ENCODE measurements at places on chromosomes 2 and 18. TPM values are rescaled to one million over a fixed set of nuclear protein-coding genes. Genes with fewer than 3 reads are reported as not detected.

The UGT1A5 gene
- total RNA-seq: not detected

The OR6B2 gene
- total RNA-seq: not detected

The ABHD1 gene
- total RNA-seq: not detected

The PLCD4 gene
- 0.64 TPM for total RNA-seq

The NGEF gene
- total RNA-seq: 12.6 TPM

The ACOXL gene
- total RNA-seq: 5.5 TPM

The KCNJ13 gene
- total RNA-seq: not detected

The THADA gene
- total RNA-seq: 30.7 TPM

The FBXO15 gene
- total RNA-seq: 1.1 TPM

The SLC8A1 gene
- total RNA-seq: 0.07 TPM

The FTCDNL1 gene
- 2.6 TPM for total RNA-seq

The SOWAHC gene
- 16.6 TPM for total RNA-seq

DNA sequence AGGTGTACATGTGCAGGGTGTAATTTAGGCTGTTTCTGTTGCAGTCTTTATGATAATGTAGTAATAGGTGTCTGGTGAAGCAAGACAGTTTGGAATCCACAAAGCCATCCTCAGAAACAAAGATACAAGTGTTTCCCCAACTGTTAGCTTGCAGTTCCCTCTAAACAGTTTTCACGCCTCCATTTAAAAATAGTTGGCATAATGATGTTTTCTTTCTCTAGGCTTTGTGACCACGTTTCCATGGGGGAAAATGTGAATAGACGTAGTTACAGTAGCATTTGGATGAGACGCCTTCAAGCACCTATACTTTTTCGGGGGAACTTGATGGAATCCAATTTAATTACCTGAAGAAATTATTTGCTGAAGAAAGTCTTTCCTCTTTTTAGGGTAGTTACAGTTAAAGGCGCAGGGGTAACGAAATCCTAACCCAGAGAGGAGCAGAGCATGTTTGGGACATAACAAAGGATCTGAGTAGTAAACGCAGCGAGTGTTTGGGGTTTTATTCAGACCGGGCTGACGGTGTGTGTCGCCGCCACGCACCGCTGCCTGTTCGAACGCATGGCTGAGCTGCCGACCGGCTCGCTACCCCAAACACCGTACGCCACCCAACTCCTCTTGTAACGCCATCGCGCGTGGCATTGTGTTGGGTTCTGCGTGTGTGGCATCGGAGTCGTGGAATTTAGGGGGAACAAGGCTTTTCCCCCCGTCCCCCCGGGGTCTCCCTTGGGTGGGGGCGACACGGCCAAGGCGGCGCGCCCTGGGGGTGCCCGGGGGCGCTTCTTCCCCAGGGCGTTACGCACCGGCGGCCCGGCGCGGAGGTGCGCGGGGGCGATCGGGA lies 681 bp upstream of the NRP2 start:
- DNase-seq: no peak

DNA sequence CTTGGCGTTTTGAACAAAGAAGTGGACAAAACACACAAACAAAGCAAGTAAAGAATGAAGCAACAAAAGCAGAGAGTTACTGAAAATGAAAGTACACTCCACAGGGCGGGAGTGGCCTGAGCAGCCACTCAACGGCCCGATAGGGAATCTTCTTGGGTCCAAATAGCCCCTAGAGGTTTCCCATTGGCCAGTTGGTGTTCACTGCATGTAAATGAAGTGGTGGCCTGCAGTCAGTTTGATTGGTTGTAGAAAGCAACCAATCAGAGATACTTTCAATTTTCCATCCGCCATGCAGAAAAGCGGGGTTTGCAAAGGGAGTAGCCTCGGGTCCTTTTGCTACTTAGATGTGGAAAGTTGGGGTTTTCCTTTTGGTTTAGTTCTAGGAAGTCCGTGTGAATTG lies 31.6 kb downstream of the CYBRD1 start:
- DNase-seq: no peak

- no peak for DNase-seq
These were observed 11.1 kb upstream of the NT5DC4 start for GRCh38 chr2:112709703-112710102.

GRCh38 chr18:48098007-48098406 lies 167.5 kb upstream of the SMAD2 start:
- DNase-seq: no peak

DNA sequence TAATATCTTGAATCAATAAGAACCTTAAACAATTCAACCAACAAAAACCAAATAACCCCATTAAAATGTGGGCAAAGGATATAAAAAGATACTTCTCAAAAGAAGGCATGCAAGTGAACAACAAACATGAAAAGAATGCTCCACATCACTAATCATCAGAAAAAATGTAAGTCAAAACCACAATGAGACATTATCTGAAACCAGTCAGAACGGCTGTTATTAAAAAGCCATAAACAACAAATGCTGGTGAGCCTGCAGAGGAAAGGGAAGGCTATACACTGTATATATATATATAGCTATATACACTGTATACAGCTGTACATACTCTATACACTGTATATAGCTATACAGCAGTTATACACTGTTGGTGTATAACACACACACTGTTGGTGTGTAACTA lies 47.8 kb upstream of the GALNT13 start:
- no peak for DNase-seq

DNA sequence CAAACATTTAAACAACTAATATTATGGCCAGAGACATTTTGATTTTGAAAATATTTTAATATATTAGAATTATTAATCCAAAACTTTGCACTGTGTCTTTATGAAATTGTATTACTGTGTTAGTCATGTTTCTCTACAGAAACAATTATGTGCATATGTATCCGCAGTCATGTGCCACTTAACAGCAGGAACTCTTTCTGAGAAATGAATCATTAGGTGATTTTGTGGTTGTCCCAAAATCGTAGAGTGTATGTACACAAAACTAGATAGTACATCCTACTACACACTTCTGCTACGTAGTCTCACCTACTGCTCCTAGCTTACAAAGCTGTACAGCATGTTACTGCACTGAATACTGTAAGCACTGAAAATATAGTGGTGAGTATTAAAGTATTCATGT lies 479.2 kb upstream of the DSEL start:
- DNase-seq: no peak

DNA sequence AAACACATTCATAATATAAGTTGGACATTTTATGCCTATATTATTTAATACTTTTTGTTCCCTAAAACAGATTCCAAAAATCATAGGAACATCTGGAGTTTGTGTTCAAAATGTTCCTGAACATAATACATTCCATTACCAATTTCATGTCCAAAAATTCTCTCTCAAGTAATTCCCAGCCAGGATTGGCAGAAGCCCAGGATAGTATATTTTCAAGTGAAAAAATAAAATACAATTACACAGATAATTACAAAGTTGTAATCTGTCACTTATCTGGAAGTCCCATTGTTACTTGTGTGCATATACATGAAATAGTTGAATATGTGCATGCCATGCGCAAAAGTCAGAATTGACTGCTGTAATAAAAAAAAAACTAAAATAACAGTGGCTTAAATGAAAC lies 5.2 kb upstream of the SCN7A start:
- no peak for DNase-seq

GRCh38 chr2:95669441-95669991 lies 77.7 kb downstream of the TRIM43 start:
- DNase-seq: no peak

GRCh38 chr18:23668731-23669130 lies 6.0 kb upstream of the ANKRD29 start:
- no peak for DNase-seq

- no peak for DNase-seq
These were observed 1053.5 kb upstream of the FAM98A start for GRCh38 chr2:34652636-34653035.

GRCh38 chr2:167318581-167318980 lies 430.3 kb downstream of the XIRP2 start:
- no peak for DNase-seq

DNA sequence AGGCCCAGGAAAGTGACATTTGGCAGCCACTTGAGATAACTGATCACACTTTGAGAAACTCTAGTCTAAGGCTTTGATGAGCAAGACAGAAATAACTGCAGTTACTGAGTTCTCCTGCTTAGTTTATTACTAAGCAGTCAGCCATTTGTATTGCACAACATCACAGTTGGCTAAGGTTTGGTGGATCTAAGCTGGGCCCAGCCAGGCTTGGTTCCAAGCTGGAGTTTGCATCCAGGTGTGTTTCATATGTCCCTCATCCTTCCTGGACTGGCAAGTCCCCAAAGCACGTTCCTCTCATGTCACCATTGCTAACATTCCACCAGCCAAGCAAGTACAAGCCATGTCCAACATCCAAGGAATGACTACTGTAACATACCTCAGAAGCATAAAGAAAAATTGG lies 71.3 kb upstream of the ZNF532 start:
- DNase-seq: no peak

DNA sequence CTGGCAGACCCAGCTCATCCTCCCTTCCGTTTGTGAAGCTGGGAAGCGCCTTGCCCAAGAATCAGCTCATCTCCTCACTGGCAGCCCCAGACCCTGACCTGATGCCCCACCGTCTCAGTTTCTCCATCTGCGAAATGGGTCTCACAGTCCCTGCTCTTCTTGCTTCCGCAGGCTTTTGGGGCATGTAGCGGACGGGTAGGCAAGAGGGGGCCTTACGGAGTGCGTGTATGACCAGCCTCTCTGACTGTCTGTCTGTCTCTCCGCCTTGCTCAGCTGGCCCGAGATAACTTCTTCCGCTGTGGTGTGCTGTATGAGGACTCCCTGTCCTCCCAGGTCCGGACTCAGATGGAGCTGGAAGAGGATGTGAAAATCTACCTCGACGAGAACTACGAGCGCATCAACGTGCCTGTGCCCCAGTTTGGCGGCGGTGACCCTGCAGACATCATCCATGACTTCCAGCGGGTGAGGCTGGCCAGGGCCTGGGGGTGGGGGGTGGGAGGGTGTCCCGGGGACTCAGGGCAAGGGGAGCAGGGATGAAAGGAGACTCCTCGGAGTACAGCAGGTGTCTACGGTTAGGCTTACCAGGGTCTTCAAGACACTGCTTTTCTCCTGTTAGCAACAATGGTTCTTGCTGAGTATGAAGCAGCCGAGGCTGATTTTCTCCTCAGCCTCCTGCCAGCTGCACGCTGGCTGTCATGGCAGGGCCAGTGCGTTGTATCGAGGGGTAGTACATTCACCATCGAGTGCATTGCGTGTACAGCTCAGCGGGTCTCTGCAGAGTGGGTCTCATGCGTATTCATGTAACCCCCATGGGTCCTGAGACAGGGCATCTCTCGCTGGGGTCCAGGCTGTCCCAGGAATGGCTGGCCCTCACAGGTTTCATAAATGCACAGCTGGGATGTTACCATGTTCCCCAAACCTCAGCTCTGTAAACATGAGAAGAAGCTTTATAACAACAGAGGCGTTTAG lies 10.9 kb downstream of the ITM2C start:
- DNase-seq: no peak

GRCh38 chr2:30768036-30768686 lies 39.1 kb downstream of the CAPN13 start:
- no peak for DNase-seq

DNA sequence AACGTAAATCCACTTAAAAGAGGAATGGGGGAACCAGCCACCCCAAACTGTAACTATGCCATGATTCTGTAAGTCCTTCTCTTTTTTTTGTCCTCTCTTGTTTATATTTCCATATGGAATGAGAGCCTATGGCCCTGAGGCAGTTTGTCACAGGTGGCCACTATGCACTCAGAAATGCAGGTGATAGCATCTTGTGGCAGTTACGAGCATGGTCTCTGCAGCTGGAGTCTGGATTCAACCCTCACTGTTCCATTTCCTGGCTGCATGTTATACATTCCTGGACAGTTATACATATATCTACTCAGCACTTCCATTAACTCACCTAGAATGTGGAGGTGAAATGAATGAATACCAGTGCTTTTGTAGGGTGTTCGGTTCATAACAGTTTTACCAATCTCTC lies 291.5 kb upstream of the FANCL start:
- no peak for DNase-seq

DNA sequence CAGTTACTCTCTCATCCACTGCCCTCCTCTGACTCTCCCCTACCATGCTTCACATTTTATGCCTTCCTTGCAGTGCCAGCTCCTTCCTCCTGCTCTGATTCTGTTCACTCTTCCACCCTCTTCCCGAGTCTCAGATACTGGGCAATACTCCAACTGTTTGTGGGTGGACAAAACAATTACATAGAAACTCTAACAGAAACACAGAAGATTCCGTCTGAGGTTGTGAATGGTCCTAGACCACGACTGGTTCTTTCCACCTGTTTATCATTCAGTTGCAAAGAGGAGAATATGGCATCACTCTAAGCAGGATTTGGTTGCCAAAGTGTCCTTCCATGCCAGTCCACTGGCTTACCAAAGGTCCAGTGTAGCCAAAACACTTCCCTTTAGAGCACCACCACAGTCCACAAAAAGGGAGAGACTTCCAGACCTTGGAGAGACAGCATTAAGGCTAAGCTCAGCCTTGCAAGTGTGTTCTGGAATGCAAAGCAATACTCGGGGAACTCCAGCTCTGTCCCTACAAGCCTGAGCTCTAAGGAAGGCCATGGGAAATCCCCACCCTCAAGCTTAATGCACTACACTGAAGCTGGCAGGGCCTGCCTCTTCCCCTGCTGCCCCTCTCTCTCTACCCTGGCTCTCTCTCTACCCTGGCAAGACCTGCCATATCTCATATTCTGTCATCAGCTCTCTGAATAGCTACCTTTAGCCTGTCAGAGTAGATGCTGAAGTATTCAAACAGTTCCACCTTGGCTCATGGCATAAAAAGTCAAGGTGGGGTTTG lies 33.6 kb upstream of the RND3 start:
- no peak for DNase-seq

GRCh38 chr2:121202541-121203310 lies 82.3 kb downstream of the TFCP2L1 start:
- DNase-seq: no peak

DNA sequence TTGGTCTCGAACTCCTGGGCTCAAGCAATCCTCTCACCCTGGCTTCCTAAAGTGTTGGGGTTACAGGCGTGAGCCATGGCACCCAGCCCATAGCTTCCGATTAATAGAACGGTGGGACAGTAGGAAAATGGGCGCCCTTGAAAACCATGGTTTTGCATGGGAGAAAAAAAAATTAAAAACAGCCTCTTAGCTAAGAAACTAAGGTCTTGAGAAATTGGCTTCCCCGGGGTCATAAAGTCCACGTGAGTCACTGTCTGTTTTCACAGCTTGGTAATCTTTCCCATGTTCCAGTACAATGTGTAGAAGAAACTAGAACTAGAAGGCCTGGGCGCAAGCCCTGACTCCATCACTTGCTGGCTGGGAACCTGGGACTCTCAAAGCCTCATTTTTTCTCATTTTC lies 20.7 kb downstream of the B3GNT2 start:
- no peak for DNase-seq
